ENCODE measurements at places on chromosomes 6 and 20.
A peak's percentile ranks its signal among the peaks of the same experiment; 100 is the strongest.

- DNase-seq, result no peak
- no peak overlapping the region for H3K4me3 ChIP-seq
- peak overlapping the region; percentile 74 for H3K27ac ChIP-seq
- no peaks in the 10 kb centered on the region for H3K36me3 ChIP-seq
Observed at GRCh38 chr6:158170656-158171081, 2.5 kb downstream of the GTF2H5 start.

DNA sequence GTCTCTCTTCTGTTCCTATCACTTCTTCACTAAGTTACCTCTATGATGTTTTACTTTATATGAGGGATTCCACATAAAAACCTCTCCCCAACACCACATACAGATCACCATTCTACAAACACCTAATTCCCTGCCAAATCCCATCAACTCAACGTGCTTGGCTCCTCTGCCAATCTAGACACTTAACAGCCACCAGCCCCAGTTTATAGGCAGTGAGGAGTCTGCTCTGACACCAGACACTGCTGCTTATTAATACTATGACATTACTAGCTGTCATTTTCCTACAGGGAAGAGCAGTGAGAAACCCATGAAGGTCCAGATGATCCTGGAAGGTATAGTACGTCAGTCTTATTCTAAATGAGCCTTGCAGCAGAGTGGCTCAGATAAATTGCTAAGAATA, 104.3 kb downstream of the CHD6 start:
- H3K4me3 ChIP-seq, result no peak overlapping the region
- H3K36me3 ChIP-seq, result no peaks in the 10 kb centered on the region
- DNase-seq, result no peak
- no peak overlapping the region for H3K27ac ChIP-seq
- no peaks in the 10 kb centered on the region for H3K4me1 ChIP-seq
- H3K27me3 ChIP-seq, result no peaks in the 10 kb centered on the region

GRCh38 chr20:32415494-32415893, 57.4 kb downstream of the ASXL1 start:
- H3K4me3 ChIP-seq, result no peak overlapping the region
- no peaks in the 10 kb centered on the region for H3K36me3 ChIP-seq
- DNase-seq, result no peak

GRCh38 chr6:147805155-147805554, 296.7 kb downstream of the SAMD5 start:
- DNase-seq, result no peak
- no peaks in the 10 kb centered on the region for H3K27me3 ChIP-seq
- H3K36me3 ChIP-seq, result no peaks in the 10 kb centered on the region

GRCh38 chr20:49993301-49993751, 10.5 kb downstream of the SNAI1 start:
- H3K27me3 ChIP-seq, result no peaks in the 10 kb centered on the region
- peaks cover under 1% of the 10 kb centered on the region for H3K36me3 ChIP-seq
- peak; percentile 53 for DNase-seq
- H3K4me3 ChIP-seq, result no peak overlapping the region
- peak overlapping the region; percentile 64 for H3K27ac ChIP-seq
- H3K4me1 ChIP-seq, result peaks cover 27% of the 10 kb centered on the region

- H3K36me3 ChIP-seq, result no peaks in the 10 kb centered on the region
- H3K4me3 ChIP-seq, result no peak overlapping the region
- peaks cover 3% of the 10 kb centered on the region for H3K4me1 ChIP-seq
- no peak for DNase-seq
- H3K27me3 ChIP-seq, result no peaks in the 10 kb centered on the region
Observed at GRCh38 chr6:124719913-124720312, 242.3 kb upstream of the RNF217 start.

GRCh38 chr20:60528141-60528540, 569.9 kb downstream of the CDH26 start:
- no peak overlapping the region for H3K27ac ChIP-seq
- no peaks in the 10 kb centered on the region for H3K36me3 ChIP-seq
- H3K4me1 ChIP-seq, result no peaks in the 10 kb centered on the region
- DNase-seq, result no peak
- no peak overlapping the region for H3K4me3 ChIP-seq

DNA sequence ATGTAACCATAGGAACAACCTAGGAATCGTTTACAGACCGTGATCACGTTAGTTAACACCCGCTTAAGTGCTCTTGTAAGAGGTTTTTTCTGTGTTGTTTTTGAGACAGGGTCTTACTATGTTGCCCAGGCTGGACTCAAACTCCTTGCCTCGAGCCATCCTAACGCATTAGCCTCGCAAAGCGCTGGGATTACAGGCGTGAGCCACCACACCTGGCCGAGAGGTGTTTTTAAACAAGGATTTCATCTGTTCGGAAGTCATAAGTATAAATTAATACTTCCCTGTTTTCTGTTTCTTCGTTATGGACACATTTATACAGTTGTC, 727 bp downstream of the MRS2 start:
- H3K27me3 ChIP-seq, result no peaks in the 10 kb centered on the region
- peaks cover 12% of the 10 kb centered on the region for H3K4me1 ChIP-seq
- H3K4me3 ChIP-seq, result peak overlapping the region; percentile 85
- no peak for DNase-seq
- H3K36me3 ChIP-seq, result peaks cover 34% of the 10 kb centered on the region

GRCh38 chr6:146847426-146847825, 248.7 kb downstream of the ADGB start:
- H3K27ac ChIP-seq, result no peak overlapping the region
- no peaks in the 10 kb centered on the region for H3K27me3 ChIP-seq
- H3K36me3 ChIP-seq, result no peaks in the 10 kb centered on the region
- H3K4me3 ChIP-seq, result no peak overlapping the region
- DNase-seq, result no peak

DNA sequence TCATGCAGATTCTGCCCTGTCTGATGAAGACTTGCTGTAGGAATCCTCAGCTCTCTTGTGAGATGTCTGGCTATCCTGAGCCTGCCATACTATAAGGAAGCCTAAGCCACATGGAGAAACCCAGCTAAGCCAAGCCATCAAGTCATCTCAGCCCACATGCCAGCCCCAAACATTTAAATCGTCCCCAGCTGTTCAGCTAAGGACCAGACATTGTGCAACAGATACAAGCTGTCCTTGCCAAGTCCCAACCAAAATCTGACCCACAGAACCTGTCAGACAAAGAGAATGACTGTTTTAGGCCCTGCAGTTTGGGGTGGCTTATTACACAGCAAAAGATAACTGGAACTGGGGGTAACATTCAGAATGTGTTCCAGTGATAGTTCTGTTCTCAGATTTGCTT, 36.8 kb upstream of the FOXC1 start:
- DNase-seq, result no peak
- H3K27me3 ChIP-seq, result no peaks in the 10 kb centered on the region
- peaks cover 16% of the 10 kb centered on the region for H3K4me1 ChIP-seq
- no peak overlapping the region for H3K27ac ChIP-seq

GRCh38 chr6:92777146-92777740, 642.1 kb downstream of the EPHA7 start:
- DNase-seq, result no peak
- no peaks in the 10 kb centered on the region for H3K4me1 ChIP-seq
- H3K27me3 ChIP-seq, result no peaks in the 10 kb centered on the region
- no peaks in the 10 kb centered on the region for H3K36me3 ChIP-seq

DNA sequence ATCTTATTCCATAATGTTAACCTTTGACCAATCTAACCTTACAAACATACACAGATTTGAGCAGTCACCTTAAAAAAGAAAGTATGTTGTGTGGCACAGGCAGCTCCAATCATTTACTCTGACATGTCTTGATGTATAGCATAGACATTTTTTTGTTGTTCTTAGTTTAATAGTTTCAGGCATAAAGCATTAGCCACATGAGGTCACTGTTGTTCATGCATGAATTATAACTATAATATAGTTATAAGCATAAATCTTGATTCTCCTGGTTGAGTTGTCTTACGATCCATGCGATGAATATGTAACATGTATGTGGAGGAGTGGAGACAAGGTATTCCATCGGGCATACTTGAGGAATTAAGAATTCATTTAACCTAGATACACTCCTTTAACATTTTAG, 26.1 kb upstream of the NKAIN2 start:
- no peaks in the 10 kb centered on the region for H3K4me1 ChIP-seq
- no peak overlapping the region for H3K4me3 ChIP-seq
- no peak for DNase-seq
- no peaks in the 10 kb centered on the region for H3K27me3 ChIP-seq

DNA sequence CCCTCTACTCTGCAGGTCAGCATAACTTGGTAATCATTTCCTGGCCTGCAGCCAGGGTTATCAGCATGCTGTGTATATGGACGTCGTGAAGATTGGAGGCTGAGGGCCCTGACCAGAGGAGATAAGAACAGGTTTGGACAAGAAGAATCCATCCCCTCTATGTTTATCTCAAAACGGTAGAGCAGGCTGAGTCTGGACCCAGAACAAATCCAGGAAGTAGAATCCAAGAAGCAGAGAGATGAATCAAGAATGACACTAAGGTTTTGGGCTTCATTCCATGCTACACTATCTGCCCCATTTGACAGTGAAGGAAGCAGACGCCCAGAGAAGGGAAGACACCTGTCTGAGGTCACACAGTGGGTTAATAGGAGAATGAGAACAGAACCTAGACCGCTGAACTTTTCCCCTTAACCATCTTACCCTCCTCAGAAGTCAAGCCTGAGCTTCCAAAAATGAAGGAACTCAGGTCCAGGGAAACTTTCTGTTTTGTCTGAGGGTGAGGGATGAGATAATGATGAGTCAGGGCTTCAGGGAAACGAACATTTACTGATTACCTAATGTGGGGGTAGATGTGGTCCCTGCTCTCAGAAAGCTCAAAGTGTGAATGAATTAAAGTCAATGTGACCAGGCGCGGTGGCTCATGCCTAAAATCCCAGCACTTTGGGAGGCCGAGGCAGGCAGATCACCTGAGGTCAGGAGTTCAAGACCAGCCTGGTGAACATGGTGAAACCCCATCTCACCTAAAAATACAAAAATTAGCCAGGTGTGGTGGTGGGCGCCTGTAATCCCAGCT, 9.4 kb upstream of the COMMD7 start:
- no peak overlapping the region for H3K4me3 ChIP-seq
- H3K27ac ChIP-seq, result no peak overlapping the region
- DNase-seq, result no peak
- H3K27me3 ChIP-seq, result no peaks in the 10 kb centered on the region

GRCh38 chr20:49100972-49101371, 54.9 kb downstream of the CSE1L start:
- H3K4me1 ChIP-seq, result no peaks in the 10 kb centered on the region
- H3K27ac ChIP-seq, result no peak overlapping the region
- no peaks in the 10 kb centered on the region for H3K27me3 ChIP-seq
- no peak for DNase-seq

DNA sequence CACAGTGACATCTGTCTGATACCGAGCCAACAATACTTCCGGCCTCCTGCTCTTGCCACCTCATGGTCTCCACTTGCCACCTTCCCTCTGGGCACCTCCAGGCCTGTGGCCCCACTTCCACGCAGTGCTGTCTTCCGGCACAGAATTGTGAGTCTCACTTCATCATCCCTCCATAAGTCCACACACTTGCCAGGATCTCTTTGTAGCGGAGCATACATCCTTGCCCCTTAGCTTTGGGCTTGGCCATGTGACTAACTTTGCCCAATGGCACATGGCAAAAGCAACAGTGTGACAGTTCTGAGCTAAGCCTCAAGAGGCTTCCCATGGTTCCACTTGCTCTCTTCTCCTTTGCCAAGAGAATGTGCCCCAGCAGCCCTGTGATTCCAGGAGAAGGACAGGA, 4.5 kb upstream of the C20orf202 start:
- no peaks in the 10 kb centered on the region for H3K36me3 ChIP-seq
- H3K27ac ChIP-seq, result no peak overlapping the region
- no peak for DNase-seq
- no peak overlapping the region for H3K4me3 ChIP-seq

GRCh38 chr6:32982084-32982701, 13.8 kb downstream of the BRD2 start:
- H3K27me3 ChIP-seq, result no peaks in the 10 kb centered on the region
- no peak for DNase-seq
- H3K27ac ChIP-seq, result no peak overlapping the region
- H3K36me3 ChIP-seq, result peaks cover 5% of the 10 kb centered on the region

GRCh38 chr6:133774356-133774755, 114.6 kb upstream of the TCF21 start:
- H3K27ac ChIP-seq, result no peak overlapping the region
- H3K4me1 ChIP-seq, result no peaks in the 10 kb centered on the region
- H3K4me3 ChIP-seq, result no peak overlapping the region
- no peak for DNase-seq
- H3K27me3 ChIP-seq, result no peaks in the 10 kb centered on the region

- peaks cover 25% of the 10 kb centered on the region for H3K4me1 ChIP-seq
- no peak overlapping the region for H3K4me3 ChIP-seq
- no peak for DNase-seq
- H3K27ac ChIP-seq, result no peak overlapping the region
Observed at GRCh38 chr20:19880256-19881079, 122.4 kb downstream of the RIN2 start.

GRCh38 chr6:79869184-79869583, 78.2 kb downstream of the ELOVL4 start:
- H3K4me1 ChIP-seq, result no peaks in the 10 kb centered on the region
- H3K36me3 ChIP-seq, result no peaks in the 10 kb centered on the region
- H3K4me3 ChIP-seq, result no peak overlapping the region
- H3K27ac ChIP-seq, result no peak overlapping the region
